ENCODE measurements at places on chromosomes 5 and 9.

DNA sequence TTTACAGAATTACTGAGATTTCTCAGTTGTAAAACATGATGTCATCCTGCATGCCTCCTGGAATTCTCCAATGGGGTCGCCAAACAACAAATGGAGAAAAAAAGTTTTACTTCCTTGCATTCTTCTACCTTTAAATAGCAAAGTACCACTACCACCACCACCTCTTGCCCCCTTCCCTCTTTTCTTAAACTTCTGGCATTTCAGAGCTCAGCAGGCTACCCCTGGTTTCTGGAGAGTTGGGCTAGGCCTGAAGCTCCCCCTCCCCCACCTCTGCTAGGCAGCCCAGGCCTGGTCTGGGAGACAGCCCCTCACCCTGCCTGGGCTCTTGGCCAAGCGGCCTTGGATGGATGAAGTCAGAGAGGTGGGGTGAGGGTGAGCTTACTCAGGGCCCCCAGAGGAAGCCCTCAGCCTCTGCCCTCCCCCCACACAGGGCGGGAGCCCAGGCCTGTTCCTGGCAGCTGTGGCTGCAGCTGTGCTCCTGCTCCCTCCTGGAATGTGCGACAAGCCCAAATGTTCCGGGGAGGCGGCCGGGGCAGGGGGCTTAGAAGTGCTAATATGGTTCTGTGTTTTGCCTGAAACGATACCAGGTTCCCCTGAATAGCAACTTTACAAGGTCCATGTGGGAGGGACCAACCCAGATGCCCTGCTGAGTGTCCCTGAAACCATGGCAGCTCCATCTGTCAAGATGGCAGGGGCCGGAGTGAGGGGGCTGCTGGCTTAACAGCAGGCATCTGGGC, 6.0 kb upstream of the CCIN start:
- no peak for DNase-seq

GRCh38 chr9:127163409-127163808, 41.0 kb upstream of the ANGPTL2 start:
- no peak for DNase-seq

GRCh38 chr5:95881833-95882232, 59.3 kb upstream of the GLRX start:
- DNase-seq = no peak

DNA sequence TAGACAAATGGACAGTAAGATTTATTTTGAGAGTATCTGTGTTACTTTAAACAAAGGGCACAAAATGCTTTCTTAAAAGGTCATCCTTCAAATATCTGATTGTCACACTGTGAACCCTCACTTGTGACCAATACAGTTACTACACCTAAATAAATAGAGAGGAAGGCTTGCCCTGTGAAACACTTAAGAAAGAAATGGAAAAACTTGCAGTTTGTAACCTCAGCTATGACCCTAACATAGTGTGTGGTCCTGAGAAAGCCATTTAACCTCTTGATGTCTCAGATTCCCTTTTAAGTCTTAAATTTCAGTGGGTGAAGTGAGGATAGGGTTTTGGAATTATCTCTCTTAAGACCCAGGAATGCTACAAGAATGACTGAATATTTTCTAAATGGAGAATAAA, 126.7 kb upstream of the SLC27A6 start:
- DNase-seq = no peak

DNA sequence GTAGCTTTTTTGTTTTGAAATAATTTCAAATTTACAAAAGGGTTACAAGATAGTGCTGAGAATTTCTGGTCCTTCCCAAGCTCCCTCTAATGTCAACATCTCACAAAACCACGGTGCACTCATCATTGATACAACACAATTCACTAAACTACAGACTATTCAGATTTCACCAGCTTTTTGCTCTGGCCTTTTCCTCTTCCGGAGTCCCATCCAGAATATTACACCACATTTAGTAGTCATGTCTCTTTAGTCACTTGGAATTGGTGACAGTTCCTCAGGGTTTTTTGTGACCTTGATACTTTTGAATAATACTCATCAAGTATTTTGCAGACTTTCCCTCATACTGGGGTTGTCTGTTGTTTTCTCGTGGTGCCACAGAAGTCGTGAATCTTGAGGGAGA, 484.0 kb downstream of the GADD45G start:
- DNase-seq = no peak

DNA sequence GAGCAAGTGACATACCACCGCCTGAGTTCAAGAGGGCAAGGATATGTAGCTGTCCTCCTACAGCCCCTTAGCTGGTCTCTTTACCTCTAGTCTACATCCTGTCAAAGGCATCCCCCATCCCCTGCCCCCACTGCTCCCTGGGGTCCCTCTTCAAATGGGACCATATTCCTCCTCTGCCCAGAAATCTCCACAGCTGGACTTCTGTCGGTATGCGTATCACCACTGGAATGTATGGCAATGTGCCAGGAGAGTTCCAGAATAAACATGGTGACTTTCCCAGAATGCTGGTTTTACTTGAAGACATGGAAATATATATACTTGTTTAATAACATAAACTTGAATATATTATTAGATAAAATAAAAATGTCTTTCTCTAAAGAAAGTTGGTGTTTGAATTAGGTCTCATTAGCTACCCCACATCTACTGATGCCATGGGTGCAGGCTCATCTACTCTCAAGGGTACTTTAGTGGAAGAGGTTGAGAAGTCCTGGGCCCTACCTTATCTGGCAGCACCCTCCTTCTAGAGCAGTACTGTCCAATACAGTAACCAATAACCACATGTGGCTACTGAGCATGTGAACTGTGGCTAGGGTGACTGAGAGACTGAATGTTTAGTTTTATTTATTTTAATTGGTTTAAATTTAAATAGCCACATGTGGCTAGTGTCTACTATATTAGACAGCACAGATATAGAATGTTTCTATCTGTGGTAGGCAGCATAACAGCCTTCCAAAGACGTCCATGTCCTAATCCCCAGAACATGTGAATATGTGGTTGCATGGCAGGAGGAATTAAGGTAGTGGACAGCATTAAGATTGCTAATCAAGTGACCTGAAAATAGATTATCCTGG, 181.7 kb upstream of the SLC30A5 start:
- DNase-seq = no peak

GRCh38 chr9:133027134-133027533, 3.7 kb upstream of the GTF3C5 start:
- no peak for DNase-seq

DNA sequence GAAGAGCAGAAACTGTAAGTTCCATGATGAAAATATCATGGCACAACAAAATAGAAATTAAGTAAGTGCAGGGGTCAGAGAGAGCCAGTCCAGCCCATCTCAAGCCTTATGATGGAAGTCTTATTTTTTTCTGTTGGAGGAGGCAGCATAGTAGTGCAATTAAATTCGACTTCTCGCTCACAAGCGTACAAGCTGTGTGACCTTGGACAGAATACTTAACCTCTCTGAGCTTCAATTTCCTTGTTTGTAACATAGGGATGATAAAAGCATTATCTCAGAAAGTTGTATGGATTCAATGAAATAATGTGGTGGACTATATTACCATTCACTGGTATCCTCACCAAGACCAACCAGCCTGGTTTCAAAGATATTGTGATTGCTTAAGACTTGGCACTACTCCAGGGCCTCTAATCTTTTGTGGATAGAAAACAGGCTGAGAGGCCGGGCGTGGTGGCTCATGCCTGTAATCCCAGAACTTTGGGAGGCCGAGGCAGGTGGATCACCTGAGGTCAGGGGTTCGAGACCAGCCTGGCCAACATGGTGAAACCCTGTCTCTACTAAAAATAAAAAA, 26.8 kb upstream of the MVB12B start:
- no peak for DNase-seq

DNA sequence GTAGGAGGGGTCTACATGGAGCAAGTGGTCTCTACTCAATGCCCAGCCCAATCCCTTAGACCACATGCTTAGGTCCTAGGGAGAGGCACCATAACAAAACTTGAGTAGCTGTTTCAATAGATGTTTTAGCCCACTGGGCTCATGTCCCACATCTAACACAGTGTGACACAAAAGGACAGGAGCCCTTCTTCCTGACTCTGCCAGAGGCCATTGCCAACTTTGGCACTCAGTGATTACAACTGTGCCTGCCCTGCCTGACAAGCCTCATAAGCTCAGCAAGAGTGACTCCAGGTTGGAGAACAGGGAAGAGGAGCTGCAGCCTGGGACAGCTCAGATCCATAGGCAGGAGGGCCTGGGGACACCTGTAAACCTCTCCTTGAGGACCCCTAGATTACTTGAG, 230.8 kb downstream of the ENC1 start:
- DNase-seq = no peak

DNA sequence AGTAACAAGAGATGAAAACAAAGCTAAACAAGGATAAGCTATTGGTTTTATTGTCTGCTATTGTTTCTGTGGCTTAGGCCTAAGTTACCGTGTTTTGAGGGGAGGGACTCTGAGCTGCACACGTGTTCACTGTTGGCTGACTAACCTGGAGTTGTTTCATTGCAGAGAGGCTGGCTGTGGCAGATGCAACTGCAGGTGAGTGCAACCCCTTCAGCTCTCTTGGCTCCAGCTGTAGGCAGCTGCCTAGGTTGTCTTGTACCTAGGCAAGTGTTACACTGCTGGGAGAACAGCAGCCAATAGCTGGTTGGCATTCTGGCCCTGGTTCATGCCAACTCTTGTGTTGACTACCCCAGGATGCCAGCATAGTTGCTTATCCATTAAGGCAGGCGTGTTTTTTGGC, 17.6 kb upstream of the MATR3 start:
- no peak for DNase-seq

DNA sequence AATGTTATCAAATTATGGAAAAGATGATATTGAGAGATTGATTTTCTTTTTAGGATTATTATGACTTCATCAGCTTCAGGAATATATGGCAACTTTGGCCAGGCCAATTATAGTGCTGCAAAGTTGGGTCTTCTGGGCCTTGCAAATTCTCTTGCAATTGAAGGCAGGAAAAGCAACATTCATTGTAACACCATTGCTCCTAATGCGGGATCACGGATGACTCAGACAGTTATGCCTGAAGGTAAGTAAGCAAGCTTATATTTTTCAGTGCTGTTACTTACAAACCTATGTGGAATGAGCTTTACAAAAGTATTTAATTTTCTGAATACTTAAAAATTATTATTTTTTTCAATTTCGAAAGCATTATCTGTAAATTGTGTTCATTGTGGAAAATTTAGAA, 26.5 kb downstream of the HSD17B4 start:
- DNase-seq = no peak

DNA sequence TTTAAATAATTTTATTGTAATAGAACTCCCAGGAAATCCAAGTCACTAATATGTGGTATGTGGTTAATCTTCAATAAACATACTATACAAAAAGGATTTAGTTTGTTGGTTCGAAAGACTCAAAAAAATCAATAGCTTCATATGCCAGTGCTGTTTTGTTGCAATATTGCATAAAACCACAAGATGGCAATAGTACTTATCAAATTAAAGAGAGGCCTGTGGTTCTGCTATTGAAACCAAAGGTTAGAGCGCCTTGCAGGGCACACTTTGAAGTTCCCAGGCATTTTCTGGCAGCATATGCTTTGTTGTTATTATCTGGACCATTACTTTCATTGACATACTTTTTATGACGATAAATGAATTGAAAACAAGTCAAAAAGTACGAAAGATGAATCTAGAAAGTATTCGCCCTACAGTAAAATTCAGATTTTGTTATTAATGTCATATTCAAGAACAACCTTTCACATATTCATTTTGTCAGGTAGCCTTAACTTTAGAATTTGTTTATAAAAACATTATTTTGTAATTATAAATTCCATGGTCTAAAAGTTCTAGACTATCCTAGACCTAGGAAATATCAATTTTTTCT, 316.3 kb downstream of the MCTP1 start:
- DNase-seq = peak; percentile 60
